ENCODE measurements at places on chromosomes 5 and 9.

- no peak for DNase-seq
Observed at GRCh38 chr5:108797396-108797795, 49.7 kb downstream of the FER start.

DNA sequence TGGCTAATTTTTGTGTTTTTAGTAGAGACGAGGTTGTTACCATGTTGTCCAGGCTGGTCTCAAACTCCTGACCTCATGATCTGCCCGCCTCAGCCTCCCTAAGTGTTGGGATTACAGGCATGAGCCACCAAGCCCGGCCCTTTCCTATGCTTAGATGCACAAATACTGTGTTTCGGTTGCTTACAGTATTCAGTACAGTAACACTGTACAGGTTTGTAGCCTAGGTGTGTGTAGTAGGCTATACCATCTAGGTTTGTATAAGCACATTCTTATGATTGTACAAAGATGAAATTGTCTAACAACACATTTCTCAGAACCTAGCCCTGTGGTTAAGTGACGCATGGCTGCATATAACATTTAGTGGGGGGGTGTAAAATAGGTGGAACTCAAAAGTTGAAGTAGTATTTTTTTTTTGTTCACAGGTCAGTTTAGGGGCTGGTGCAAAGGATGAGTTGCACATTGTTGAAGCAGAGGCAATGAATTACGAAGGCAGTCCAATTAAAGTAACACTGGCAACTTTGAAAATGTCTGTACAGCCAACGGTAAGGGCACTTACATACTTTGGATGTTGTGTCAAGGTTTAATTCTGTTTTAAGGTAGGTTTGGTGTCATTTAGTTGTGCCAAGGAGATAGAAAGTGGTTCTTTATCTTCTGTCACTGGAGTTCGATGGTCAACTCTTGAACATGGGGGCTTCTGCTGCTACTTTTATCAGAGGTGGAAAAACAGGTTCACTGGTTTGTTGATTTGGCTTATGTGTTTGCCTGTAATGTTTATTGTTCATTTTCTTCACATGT is 3.4 kb downstream of the NPM1 start:
- DNase-seq, result no peak

- DNase-seq, result no peak
Observed at GRCh38 chr9:137068539-137069507, 1.5 kb downstream of the SAPCD2 start.

- DNase-seq, result peak; percentile 38
Observed at GRCh38 chr5:1105350-1106265, 6.3 kb downstream of the SLC12A7 start.

DNA sequence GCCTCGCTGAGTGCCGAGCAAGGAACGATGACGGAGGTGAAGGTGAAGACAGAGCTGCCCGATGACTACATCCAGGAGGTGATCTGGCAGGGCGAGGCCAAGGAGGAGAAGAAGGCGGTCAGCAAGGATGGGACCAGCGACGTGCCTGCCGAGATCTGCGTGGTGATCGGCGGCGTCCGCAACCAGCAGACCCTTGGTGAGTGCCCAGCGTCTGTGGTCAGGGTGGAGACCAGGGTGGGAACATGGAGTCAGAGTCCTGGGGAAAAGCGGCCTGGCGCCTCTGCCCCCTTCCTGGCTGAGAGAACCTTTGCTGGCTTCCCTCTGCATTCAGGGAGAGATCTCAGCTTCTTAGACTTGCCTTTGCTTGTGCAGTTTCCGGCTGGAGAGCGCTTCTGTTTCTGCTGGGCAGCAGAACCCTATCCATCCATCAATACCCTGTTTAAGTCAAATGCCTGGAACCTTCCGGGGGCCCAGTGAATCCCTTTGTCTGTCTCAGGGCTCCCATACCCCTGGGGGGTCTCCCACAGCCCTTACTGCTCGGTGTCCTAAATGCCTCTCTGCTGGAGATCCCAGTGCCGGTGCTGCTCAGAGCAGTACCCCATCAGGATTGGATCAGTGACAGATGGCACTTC is 89.6 kb downstream of the AMBP start:
- no peak for DNase-seq

- DNase-seq, result peak; percentile 9
Observed at GRCh38 chr5:56328753-56329560, 95.8 kb upstream of the ANKRD55 start.

GRCh38 chr9:12813533-12813932 is 38.7 kb downstream of the LURAP1L start:
- no peak for DNase-seq

- no peak for DNase-seq
Observed at GRCh38 chr5:95424526-95424925, 33.4 kb downstream of the FAM81B start.

DNA sequence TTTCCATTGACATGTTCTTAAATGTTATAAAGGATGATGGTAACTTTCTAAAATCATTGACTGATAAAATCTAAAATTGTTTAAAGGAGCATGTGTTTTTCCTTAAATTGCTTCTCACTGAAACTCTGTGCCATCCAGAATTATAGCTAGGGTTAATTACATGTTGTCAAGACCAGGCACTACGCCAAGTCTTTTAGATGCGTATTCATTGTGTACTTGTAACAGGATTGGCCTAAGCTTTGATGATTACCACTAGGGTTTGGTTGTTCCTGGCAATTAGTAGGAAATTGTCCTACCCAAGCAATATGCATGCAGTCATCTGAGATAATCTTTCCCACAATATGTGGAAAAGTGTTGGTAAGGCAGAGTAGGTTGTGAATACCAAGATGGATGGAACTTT is 43.8 kb downstream of the PRKACG start:
- no peak for DNase-seq

GRCh38 chr5:122311961-122312590 is at the start of gene SNCAIP:
SNCAIP (plus strand) TSS chr5:122312237; CDS start chr5:122391135, 78,898 bp downstream.
- DNase-seq, result no peak

DNA sequence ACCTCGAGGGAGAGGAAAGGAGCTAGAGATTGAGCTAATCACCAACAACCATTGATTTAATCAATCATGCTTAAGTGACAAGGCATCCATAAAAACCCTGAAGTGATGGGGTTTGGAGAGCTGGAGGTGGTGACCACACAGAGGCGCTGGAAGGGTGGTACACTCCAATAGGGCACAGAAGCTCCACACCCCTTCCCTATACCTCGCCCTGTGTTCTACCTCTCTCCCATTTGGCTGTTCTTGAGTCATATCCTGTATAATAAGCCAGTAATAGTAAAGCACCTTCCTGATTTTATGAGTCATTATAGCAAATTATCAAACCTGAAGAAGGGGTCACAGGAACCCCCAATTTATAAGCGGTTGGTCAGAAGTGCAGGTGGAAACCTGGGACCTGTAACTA is 18.3 kb downstream of the ACTL7B start:
- DNase-seq, result no peak

DNA sequence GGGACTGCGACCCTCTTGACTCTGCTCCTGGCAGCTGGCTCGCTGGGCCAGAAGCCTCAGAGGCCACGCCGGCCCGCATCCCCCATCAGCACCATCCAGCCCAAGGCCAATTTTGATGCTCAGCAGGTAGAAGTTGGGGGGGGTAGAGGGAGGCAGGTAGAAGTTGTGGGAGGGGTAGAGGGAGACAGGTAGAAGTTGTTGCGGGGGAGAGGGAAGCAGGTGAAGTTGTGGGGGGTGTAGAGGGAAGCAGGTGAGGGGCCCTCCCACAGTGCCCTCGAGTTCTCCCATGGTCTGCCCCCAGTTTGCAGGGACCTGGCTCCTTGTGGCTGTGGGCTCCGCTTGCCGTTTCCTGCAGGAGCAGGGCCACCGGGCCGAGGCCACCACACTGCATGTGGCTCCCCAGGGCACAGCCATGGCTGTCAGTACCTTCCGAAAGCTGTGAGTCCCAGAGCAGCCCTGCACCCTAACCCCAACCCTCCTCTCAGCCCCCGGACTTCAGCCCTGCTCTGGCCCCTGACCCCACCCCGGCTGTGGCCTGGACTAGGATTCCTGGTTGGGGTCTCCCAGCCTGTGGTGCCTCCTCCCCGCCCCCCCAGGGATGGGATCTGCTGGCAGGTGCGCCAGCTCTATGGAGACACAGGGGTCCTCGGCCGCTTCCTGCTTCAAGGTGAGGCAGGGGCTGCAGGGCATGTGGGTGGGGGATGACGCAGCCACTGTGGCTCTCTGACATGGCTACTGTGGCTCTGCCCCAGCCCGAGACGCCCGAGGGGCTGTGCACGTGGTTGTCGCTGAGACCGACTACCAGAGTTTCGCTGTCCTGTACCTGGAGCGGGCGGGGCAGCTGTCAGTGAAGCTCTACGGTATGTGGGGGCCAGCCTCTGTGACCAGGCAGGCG is 537 bp downstream of the C8G start:
- DNase-seq, result no peak

GRCh38 chr5:160133918-160134304 is 14.7 kb upstream of the PWWP2A start:
- DNase-seq, result no peak

GRCh38 chr5:103461243-103461642 is 101.3 kb downstream of the NUDT12 start:
- DNase-seq, result no peak

GRCh38 chr5:79595086-79595485 is 17.2 kb upstream of the TENT2 start:
- DNase-seq, result no peak

All from activated gamma-delta T cell treated with anti-CD3 and anti-CD28 coated beads, Interleukin-2, amount 50 U/mL, for 16 hours (primary cell).